ENCODE measurements at places on chromosomes 7 and 10. TPM values are rescaled to one million over a fixed set of nuclear protein-coding genes. Genes with fewer than 3 reads are reported as not detected.

GRCh38 chr10:110672580-110672919, 28.4 kb downstream of the RBM20 start:
- no peak for DNase-seq

DNA sequence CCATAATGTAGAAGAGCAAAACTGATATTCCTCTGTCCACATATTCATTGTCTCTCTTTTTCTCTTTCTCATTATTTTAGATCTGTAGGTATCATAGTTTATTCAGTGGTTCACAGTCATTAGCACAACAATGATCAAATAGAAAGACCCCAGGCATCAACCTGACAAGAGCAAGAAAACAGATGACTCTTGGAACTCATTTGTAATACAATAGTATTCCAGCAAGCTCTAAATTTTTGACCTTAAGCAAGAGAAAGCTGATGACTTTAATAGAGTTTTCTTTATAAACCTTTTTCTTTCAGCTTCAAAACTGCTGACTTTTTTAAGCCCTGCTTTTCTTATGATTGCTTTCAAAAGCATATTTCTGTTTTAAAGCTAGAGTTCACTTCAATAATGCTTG, 507.5 kb upstream of the SORCS1 start:
- no peak for DNase-seq

DNA sequence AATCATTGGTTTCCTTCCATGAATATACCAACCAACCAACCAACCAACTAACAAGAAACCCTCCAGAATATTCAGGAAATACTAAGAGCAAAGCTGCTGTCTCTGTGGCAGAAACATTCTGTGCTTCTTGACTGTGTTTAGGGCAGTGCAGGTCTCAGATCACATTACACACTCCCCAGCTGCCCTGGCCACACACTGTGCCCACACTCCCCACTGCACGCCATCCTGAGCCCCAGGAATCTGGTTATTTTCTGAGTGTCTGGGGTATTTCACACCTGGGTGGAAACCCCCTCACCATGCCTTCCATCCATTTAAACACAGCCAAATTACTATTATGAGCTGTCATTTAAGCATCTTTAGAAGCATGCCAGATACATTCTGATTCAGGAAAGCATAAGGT, 183.7 kb upstream of the ANK3 start:
- no peak for DNase-seq

DNA sequence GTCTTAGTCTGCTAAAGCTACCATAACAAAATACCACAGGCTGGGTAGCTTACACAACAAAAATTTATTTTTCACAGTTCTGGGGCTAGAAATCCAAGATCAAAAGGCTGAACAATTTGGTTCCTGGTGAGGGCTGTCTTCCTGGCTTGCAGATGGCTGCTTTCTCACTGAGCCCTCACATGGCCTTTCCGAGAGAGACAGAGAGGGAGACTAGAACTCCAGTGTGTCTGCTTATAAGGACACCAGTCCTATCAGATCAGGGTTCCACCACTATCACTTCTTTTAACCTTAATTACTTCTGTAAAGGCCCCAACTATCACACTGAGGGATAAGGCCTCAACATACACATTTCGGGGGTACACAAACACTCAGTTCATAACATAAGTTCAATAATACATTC, 527.4 kb upstream of the VSTM2A start:
- no peak for DNase-seq

DNA sequence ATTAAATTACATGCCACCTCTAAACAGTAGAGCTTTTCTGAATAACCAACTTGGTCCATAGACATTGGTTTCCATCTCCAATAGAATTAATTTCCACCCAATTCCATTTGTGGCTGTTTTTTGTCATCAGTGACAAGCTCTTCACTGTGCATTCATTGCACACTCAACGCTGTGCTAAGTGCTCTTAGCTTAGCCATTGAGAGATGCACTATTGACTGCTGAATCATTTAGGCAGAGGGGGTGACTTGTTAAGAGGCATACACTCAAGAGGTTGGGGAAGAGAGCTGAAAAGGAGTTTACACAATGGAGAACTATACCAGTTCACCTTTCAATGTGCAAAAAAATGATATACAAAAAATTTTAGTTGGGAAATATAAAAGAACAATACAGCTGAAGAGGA, 31.9 kb upstream of the CBLL1 start:
- DNase-seq: no peak

DNA sequence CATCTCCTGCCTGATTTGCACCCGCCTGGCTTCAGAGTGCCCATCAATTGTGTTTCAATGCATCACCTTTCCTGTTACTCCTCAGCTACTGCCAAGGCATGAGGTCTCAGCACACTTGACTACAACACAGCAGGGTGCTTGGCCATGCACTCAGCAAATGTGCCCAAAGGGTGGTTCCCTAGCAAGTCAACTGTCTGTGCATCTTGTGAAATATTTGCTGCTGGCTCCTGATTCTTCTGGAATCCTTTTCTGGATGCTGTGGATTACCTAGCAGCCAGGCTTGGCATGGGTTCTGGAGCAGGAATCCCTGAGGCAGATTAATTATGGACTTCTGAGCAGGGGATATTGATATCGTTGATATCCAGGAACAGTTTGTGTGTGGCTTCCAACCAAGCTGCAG, 662.6 kb upstream of the MGMT start:
- no peak for DNase-seq

DNA sequence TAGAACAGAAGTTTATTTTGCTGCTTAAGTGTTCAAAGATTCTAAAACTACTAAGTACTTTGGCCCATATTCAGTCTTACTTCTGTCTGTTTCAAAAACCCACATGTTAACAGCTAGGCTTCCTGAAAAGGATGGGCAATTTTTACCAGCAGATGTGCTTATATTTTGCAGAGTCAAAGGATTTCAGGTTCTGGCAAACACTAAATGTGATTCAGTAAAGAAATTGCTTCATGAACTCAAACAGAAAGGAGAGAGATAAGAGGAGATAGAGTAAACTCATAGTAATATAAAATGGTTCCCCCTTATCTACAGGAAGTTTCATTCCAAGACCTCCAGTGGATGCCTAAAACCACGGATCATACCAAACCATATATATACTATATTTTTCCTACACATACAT, 248.5 kb downstream of the AGMO start:
- DNase-seq: no peak

- no peak for DNase-seq
These were observed 25.6 kb downstream of the HPS6 start for GRCh38 chr10:102090772-102091171.

GRCh38 chr7:41879403-41879802, 176.5 kb upstream of the INHBA start:
- no peak for DNase-seq

- DNase-seq: no peak
These were observed 89.4 kb downstream of the NSUN6 start for GRCh38 chr10:18561861-18562551.

DNA sequence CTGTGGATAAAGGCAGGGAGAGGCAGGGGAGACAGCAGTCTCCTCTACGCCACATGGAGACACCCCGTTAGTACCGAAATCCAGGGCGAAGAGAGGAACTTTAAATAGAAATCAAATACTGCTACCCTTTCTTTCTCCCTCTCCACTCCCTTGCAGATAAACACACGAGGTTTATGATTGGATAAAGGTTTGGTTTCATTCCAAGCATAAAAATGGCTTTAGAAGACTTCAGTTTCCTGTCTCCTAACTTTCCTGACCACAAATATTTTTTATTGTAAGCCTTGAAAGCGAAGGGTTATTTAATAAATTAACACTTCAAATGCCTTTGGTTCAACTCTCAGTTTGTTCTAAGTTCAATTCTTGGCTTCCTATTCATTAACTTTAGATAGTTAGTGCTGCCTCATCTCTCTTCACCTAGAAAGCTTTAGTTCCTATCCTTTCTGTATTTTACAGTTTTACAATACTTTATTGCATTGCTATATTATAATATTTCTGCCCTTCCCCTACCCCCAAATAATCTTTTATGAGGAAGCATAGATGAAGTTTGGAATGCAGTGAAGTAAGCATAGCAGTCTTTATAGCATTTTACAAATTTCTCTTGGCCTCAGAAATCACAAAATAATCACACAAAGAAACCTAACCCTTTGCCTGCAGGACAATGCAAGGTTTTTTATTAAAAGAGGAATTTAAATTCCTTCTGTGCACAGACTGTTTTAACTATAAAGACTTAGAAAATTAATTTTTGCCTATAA, 31.5 kb upstream of the ARID5B start:
- no peak for DNase-seq

Gene ZNF365
- total RNA-seq: 0.93 TPM

Gene PRSS37
- not detected for total RNA-seq

Gene NEURL1
- 1.6 TPM for total RNA-seq
